Mesendoderm (in vitro differentiated cells): ENCODE measurements at places on chromosomes 3 and 15.
A peak's percentile ranks its signal among the peaks of the same experiment; 100 is the strongest.

- no peak for DNase-seq
These were observed 10.0 kb downstream of the BHLHE40 start for GRCh38 chr3:4988983-4989834.

- no peak for DNase-seq
These were observed 540.9 kb downstream of the MAGI1 start for GRCh38 chr3:65497846-65498245.

DNA sequence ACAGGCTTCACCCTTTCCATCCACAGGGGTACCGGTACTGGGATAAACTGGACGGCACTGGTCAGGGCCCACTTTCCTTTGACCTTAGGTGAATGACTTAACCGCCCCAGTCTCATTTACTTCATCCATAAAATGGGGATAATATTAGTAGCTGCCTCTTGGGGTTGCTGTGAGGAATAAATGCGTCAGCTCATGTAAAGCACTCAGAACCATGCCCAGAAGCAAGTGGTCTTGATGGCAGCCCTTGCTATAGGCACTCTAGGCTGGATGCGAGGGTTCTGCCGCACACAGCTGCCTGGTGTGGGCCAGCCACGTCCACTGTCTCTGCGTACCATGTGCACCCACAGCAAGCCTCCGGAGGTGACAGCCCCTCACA is 32.2 kb upstream of the FBLN2 start:
- DNase-seq, result no peak

- DNase-seq, result peak; percentile 85
These were observed 98.1 kb downstream of the SSR3 start for GRCh38 chr3:156456771-156457224.

GRCh38 chr3:52218937-52219650 is 6.4 kb downstream of the TLR9 start:
- DNase-seq, result peak; percentile 50

GRCh38 chr3:124257336-124257864 is 265.5 kb upstream of the ROPN1 start:
- no peak for DNase-seq

GRCh38 chr15:25062551-25063430 is 108.0 kb downstream of the SNRPN start:
- DNase-seq, result no peak

- no peak for DNase-seq
These were observed 1129.3 kb downstream of the NAALADL2 start for GRCh38 chr3:175988401-175988800.

- no peak for DNase-seq
These were observed 182.7 kb upstream of the DCBLD2 start for GRCh38 chr3:99084156-99084555.

GRCh38 chr3:97942801-97943546 is 29.3 kb downstream of the RIOX2 start:
- no peak for DNase-seq

- no peak for DNase-seq
These were observed 3.4 kb downstream of the AHSG start for GRCh38 chr3:186616299-186616617.
